ENCODE measurements at places on chromosomes 6 and 20.

- no peak for DNase-seq
Measured at GRCh38 chr6:131883016-131883415, 68.2 kb downstream of the CCN2 start.

DNA sequence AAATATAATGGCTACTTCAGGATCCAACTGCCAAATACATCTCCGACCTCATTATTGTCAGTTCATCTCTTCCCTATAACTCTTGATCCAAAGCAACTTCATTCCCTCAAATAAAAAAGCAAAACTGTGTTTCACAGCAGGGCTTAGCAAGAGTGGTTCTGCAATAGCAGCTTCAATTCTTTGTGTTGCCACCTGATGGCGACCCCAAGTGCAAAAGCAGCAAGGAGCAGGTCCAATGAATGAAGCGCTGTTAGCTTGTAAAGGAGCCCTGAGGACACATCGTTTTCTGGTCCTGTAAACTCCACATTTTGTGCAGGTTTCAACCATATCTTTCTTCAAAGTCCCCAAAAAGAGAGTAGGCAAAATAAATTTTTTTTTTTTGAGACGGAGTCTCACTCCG is 19.6 kb downstream of the RTN4IP1 start:
- no peak for DNase-seq

DNA sequence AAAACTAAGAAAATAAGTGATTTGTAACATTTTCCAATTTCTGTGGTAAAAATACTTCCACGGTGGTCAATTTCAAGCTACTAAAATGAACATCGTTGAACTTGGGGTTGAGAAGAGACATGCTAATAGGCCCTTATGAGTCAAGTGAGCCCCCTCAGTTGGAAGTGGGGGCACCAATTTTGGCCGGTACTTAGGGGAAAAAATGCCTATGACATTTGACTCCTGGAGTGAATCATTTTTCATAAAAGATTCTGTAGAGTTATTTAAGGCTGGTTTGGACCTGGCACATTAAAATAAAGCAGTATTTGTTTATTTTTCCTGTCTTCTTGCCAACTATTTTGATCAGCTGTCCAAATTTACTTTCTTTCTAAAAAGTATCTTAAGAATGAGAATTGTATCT is 32.4 kb upstream of the CAP2 start:
- no peak for DNase-seq

DNA sequence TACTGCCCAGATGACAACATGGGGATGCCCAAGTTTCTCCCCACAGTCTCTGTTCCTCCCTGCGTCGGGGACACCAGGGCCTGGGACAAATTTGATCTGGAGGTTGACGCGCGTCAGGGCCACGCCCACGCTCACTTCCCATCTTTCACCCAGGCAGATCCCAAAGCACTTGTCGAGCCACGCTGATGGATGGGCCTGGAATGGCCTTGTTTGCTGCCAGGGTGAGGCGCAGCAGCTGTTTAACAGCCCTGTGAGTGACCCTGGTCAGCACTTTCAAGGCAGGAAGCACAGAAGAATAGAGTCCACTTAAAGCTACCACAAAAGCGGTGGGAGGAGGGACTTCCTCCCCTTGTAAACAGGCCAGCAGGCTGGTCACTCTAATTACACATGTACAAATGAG is 324.7 kb upstream of the JARID2 start:
- DNase-seq = no peak

DNA sequence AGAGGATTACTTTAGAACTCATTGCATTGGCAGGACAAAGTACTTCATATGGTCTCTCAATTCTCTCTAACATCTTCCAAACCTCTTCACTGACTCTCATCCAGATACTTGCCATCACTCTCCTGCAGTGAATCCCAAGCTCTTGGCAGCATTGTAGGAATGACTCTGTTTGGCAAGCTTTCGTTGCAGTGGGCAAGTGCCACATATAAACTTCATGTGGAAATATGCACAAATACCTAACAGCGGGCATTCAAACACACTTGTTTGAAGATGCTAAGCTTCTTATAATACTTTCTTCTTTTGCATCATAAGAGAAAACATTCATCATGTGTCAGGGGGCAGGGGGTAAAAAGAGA is 86.2 kb upstream of the F13A1 start:
- DNase-seq = no peak

- DNase-seq = no peak
Measured at GRCh38 chr6:149320796-149321195, 3.3 kb downstream of the TAB2 start.

DNA sequence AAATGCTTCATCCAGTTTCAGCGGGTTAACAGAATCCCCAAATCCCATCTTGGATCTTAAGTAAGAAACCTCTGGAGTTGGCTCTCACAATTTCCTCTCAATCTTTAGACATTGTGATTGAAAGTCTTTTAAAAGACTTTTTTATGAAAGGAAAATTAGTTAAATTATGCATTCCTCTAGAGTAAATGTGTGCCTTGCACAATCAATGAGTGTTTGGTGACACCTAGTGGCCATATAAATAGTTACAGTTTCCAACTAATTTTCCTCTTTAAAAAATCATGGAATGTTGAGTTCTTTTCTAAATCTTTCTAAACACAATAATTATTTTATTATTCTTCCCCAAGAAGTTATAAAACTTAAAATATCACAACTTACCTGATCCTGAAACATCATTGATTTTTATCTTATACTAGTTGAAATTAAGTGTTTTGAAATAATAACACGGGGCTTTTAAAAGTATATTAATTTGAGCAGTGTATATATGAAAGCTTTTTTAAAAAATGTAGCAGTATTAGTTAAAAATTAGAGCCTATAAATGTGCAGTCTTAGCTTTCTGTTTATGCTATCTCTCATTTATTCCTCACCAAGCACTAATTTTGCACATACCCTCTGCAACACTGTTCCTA is 66.4 kb downstream of the PKHD1 start:
- DNase-seq = no peak

GRCh38 chr6:157561414-157561790 is 180.4 kb downstream of the ZDHHC14 start:
- no peak for DNase-seq

GRCh38 chr6:131348572-131348971 is 213.3 kb downstream of the AKAP7 start:
- DNase-seq = no peak

DNA sequence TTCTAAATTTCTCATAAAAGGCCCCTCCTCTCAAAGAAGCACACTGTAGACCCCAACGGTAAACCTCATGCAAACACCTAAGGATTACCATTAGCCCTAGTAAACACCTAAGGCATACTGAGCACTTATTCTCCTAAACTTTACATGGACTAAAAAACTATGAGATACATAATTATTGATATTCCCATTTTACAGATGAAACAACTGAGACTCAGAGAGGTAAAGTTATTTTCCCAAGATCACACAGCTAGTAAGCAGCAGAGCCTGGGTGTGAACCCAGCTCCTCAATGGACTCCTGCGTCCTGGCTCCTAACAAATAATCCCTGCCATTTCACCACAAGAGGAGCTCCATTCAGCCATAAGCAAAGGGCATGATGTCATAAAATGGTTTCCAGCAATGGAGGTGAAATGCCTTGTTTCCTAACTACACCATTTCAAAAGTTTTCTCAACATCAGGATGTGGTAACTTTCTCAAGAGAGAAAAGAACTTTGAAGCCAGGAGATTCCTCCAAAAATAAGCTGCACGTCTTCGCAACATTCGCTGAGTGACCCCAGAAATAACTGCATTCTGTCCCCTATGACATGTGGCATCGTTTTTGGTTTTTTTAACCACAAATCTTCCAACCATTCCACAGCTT is 4.1 kb downstream of the ATP9A start:
- no peak for DNase-seq

- no peak for DNase-seq
Measured at GRCh38 chr20:38094373-38094891, 60.9 kb downstream of the RPRD1B start.

GRCh38 chr6:53313784-53314400 is 34.9 kb downstream of the ELOVL5 start:
- DNase-seq = no peak

- DNase-seq = no peak
Measured at GRCh38 chr6:32967151-32968091, 973 bp upstream of the BRD2 start.

DNA sequence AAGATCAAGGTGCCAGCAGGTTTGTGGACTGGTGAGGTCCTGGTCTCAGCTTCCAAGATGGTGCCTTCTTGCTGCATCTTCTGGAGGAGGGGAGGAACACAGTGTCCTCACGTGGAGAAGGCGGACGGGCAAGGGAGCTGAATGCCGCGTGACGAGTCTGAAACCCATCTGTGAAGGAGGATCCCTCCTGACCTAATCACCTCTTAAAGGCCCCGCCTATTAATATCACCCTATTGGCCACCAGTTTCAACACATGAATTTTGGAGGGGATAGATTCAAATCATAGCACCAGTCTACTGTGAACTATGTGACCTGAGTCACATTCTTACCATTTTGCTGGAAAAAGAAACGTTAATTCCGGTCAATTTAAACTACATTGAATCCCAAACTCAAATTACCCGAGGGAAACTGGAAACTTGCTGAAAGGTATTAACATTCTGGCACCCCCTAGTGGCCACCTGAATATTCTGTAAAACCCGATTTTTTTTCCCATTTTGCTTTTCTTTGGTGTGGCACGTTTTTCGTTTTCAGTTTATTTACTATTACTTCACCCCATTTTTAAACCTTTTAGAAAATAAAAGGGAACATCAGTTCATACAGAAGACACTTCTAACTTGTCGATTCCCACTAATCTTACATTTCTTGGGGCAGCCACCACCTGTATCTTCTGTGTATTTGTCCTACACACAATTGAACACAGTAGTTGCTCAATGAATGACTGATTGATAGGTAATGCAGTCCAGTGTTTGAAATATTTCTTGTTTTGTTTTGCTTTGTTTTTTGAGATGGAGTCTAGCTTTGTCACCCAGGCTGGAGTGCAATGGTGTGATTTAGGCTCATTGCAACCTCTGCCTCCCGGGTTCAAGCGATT is 17.9 kb upstream of the CCDC170 start:
- peak; percentile 31 for DNase-seq

DNA sequence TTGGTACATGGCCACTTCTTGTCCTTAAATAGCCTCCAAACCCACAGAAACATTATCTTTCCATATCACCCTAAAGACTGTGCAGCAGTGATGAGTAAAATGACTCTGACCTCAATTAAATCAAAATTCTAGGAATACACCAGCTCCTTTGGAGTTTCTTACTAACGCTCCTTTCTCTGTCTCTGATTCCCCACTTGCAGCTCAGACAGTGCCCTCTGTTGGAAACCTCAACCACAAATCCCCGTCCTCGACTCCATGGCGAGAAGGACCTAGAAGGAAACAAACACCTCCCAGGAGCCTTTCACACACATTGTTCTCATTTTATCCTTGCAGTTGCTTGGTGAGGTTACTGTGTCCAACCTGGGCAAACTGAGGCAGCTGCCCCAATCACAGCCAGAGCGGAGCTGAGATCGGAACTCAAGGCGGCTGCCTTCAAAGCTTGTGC is 17.7 kb upstream of the PARD6B start:
- no peak for DNase-seq

DNA sequence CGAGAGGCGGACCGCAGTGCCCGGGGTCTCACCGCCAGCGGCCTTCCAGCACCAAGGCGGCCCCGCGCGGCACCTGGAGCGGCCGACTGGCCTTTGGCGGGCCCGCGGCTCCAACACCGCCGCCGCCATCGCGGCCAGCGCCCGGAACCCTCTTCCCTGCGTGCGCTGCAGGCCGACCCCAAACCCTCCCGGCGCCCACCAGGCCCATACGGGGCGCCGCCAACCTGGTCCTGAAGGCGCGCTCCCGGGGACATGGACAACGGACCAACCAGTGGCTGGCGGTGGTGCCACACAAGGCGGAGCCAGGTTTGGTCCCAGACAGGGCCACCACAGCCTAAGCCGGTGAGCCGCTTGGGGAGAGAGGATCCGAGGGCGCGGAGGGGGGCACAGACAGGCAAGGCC is 1514.8 kb upstream of the DEFB115 start:
- no peak for DNase-seq

GRCh38 chr6:13929196-13929595 is 4.4 kb downstream of the RNF182 start:
- no peak for DNase-seq

DNA sequence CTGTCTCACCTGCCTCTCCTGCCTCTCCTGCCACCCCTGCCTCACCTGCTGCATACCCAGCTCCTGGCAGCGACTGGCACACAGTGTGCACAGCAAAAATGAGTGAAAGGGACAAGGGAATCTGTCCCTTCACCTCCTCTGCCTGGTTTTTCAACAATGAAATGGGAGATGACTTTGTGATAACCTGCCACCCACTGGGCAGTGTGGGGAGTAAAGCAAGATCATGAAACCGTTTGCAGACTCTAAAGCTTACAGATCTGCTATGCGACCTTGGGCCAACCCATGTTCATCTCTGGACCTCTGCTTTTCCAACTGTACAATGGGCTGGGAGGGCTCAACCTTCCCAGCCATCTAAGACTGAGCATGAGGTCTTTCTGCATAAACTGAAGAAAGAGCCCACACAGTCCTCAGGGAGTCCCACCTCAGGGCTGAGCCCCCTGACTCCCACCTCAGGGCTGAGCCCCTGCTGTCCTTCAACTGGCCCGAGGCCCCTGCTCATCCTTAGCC is 81.1 kb downstream of the RIPOR3 start:
- no peak for DNase-seq

DNA sequence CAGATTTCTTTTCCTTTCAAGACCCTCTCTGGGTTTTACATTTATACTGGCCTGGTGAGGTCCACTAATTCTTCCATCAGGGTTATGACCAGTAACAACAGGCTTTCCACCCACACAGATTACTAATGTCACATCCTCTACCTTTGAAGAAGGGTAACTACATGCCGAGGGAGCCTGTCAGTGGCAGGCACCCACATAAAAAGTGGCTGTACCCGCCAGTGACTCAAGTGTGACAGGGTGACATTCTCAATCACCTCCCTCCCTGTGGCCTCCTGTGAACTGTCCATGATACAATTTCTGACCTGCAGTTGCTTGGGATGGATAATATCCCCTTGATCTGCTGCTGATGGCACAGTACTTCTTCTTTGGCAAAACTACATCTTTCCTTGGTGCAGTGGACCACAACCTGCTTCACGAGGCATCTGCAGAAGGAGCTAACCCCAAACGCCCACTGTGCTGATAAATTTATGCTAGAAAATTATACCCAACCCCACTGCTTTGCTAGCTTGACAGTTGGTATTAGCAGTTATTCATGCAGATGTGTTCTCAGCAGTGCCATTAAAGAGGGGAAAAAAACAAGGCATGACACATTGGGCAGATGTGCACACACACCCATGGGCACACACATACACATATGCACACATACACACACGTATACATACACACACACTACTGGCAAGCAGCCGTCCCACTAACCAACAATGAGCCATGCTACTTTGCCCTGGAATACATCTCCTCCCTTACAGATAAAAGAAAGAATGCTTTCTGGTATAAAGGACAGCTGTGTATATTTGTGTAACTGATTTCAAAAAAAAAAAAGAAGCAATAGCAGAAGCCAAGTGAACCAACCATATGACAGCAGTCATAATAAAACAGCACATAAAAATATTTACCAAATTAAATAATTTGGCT is 20.8 kb downstream of the GFOD1 start:
- no peak for DNase-seq

- no peak for DNase-seq
Measured at GRCh38 chr6:35190306-35190705, 23.4 kb upstream of the SCUBE3 start.

All from stimulated activated CD4-positive, alpha-beta T cell treated with anti-CD3 and anti-CD28 coated beads, Interleukin-1b, Interleukin-23, amount 100 ng/mL, for 24 hours (primary cell).